RWPE1 (cell line): ENCODE measurements at places on chromosomes 5 and 9.

- no peak for DNase-seq
These were observed 13.8 kb downstream of the ST8SIA4 start for GRCh38 chr5:100889165-100889743.

- DNase-seq, result no peak
These were observed 316.9 kb downstream of the MTRR start for GRCh38 chr5:8185852-8186251.

- no peak for DNase-seq
These were observed 21.6 kb downstream of the OSMR start for GRCh38 chr5:38867416-38867815.

DNA sequence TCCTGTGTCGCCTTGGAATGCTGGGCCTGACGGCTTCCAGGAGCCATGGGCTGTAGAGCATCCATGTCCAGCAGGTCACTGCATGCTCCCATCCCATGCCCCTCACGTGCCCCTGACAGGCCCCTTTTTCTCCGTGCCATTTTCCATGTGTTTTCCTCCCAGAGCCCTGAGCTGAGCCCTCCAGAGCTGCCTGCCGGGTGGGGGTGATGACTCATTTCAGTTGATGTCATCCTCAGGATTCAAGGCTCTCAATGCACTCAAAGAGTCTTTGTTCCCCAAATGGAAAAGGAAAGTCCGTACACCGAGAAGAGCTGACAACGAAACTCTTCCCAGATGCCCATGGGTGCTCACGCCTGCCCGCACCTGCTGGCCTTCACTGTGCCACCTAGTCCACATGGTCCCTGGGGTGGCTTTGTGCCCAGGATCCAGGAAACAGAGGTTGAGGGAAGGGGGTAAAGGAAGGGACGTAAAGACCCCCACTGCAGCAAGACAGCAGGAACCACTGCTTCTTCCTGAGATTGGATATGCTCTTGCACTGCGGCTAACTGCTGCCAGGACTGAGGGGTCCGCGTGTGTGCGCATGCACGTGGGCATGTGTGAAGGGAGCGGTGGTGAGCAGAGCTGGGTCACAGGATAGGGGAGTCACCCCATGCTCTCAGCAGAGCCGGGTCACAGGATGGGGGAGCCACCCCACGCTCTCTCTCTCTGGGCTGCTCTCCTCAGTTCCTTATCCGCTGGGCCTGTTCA, 27.6 kb downstream of the COL15A1 start:
- peak; percentile 45 for DNase-seq

GRCh38 chr5:103458497-103459040, 104.0 kb downstream of the NUDT12 start:
- no peak for DNase-seq

- DNase-seq, result no peak
These were observed 24.7 kb upstream of the TMEM171 start for GRCh38 chr5:73095564-73096238.

GRCh38 chr5:80928073-80928472, 32.1 kb upstream of the RASGRF2 start:
- no peak for DNase-seq

- no peak for DNase-seq
These were observed 30.0 kb upstream of the FOXB2 start for GRCh38 chr9:76989501-76989900.

GRCh38 chr5:69136293-69136692, 30.7 kb upstream of the CCNB1 start:
- DNase-seq, result no peak

DNA sequence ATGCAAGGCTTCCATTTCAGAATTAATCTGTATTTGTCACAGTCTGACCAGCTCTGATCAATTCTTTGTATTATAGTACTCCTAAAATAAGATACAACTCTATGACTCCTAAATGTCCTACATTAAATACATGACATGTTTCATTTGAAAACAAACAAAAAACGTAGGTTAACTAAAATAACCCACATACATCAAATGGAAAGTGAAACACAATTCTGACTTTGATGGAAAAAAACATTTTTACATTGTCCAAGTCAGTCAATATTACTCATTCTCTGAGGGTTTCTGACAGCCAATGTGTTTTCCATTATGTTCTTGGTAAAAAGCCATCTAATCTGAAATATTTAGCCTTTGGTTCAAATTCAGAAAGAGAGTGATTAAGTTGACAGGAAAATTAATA, 8.7 kb downstream of the HMGCS1 start:
- DNase-seq, result no peak

GRCh38 chr5:142777850-142778249, 7.7 kb downstream of the ARHGAP26 start:
- DNase-seq, result no peak

- peak; percentile 79 for DNase-seq
These were observed 146.8 kb upstream of the IQGAP2 start for GRCh38 chr5:76256116-76256889.

GRCh38 chr9:124779368-124780059, 2.6 kb downstream of the OLFML2A start:
- peak; percentile 94 for DNase-seq

DNA sequence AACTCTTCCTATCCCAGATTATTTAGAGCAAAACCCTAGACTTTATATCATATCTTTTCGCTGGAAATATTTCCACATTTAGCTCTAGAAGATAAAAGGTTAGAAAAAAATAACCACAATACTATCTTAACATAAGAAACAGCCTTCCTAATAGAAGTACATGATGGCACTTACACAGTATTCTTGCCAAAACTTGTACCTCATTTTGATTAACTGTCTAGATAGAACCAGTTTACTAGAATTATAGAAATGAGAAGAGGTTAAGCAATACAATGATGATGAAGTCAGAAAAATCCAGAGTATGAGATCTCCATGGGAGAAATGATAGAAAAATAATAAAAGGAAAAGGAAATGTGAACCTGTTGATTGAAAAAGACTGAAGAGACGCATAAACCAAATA, 63.1 kb downstream of the SLC12A2 start:
- no peak for DNase-seq

- DNase-seq, result no peak
These were observed 202.7 kb downstream of the SPATA31D1 start for GRCh38 chr9:82191082-82191770.

GRCh38 chr9:8085986-8086385, 286.4 kb upstream of the DMAC1 start:
- no peak for DNase-seq

GRCh38 chr5:110738503-110738811, 350 bp upstream of the SLC25A46 start:
- peak; percentile 81 for DNase-seq

DNA sequence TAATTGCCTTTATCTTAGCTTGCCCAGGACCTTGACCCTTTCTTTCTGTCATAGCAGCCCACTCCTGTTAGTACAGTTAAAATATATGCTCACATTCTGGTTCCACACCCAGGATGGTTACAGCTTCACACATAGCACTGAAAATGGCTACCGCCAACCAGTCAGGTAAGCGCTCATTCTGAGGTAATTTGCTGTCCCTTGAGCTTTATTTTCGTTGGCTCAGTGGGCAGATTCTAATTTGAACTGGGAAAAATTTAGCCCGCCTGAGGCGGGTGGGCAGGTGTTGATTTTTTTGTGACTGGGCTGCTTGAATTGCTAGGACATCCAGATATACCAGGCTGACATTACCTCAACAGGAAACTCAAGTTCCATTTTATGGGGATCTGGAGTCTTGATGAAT, 137.5 kb downstream of the KCTD16 start:
- DNase-seq, result no peak

DNA sequence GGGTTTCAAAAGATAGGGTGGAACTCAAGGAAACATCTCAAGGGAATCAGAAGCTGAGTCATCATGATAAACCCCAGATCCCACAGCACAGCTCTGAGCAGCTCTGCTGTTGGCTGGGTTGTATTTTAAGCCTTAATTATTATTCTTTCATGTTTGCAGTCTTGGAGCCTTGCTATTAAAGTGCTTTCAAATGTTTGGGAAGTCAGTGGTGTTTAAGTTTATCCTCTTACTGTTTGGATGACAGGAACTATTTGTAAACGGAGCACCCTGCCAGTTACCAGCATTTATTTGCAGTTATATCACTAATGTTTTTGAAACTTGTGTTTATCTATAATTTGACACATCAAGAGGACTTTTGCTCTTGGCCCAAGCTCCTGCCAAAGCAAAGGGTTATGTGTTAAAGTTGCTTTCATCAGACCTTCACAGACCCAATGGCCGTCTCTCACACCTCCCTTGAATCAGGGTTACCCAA, 141.1 kb upstream of the SPDL1 start:
- DNase-seq, result no peak

DNA sequence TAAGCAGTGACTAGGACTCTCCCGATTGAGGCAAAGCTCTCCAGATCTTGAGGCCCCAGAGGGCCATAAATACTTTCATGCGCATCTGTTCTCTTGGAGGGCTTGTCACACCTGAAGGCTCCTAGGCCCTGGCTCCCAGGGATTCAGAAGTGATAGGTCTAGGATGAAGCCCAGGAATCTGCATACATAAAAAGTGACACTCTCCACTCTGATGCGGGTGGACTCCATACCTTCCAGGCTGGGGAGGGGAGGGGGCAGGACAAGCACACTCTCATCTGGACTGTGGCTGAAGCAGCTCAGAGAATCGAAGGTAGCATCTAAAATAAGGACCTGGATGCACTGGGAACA, 9.1 kb upstream of the CYSTM1 start:
- DNase-seq, result no peak

GRCh38 chr5:115555084-115555633, 10.6 kb upstream of the FEM1C start:
- DNase-seq, result no peak

DNA sequence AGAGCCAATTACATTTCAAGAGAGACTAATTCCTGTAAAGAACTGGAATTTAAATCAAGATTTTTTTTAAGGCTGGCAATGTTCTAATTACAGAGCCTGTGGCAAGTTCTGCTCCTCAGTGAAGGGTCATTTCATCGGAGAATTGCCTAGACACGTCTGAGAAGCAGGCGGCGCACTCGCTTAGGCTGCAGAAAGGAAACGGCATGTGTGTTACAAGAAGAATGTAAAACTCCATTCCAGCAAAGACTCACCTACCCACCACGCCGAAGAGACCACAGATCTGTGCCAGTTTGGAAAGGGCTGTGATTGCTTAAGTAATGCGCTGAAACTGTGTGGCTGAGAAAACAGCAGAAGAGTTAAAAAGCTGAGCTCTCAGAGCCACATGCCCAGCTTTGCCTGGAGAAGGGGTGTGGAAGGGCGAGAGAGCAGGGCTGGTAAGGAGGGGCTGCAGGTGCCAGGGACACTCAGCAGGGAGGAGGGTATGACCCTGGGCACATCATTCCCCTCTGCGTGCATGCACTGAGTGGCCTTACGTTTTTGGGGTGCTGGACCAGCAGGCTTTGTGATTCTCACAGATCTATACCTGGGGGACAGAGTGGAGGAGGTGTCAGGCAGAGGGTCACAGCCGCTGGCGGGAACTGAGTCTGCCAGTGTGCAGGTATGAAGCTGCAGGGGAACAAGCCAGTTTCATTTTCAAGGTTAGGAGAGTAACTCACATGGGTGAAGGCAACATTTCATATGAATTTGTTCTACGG, 17.8 kb upstream of the SLC25A51 start:
- peak; percentile 55 for DNase-seq

DNA sequence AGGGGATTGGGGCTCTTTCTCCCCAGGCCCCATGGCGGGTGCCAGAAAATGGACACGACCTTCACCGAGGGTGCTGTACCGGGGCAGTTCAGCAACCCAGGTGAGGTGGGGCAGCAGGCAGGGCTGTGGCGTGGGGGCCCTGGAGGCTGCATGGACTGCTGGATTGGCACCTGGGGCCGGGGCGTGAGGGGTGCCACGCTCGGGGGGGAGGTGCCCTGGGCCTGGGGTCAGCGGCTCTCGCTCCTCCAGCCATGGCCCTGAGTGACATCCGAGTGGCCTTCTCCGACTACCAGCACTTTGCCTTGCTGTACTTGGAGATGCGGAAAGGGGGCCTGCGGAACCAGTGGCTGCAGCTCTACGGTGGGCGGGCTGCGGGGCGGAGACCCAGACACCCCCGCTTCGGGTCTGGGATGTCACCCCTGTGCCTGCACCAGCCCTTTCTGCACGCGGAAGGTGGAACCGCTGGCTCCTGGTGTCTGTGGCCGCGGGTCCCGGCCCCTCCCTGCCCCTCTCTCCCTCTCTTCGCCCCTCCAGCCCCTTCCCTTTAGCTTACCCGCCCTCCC, 1.8 kb downstream of the LCNL1 start:
- DNase-seq, result no peak
